Activated CD4-positive, alpha-beta T cell treated with anti-CD3 and anti-CD28 coated beads for 48 hours (primary cell): ENCODE measurements at places on chromosomes 12 and 14.

- DNase-seq: no peak
These were observed 46.9 kb upstream of the CAND1 start for GRCh38 chr12:67222302-67222701.

GRCh38 chr12:24012528-24012927 lies 63.1 kb upstream of the SOX5 start:
- no peak for DNase-seq

DNA sequence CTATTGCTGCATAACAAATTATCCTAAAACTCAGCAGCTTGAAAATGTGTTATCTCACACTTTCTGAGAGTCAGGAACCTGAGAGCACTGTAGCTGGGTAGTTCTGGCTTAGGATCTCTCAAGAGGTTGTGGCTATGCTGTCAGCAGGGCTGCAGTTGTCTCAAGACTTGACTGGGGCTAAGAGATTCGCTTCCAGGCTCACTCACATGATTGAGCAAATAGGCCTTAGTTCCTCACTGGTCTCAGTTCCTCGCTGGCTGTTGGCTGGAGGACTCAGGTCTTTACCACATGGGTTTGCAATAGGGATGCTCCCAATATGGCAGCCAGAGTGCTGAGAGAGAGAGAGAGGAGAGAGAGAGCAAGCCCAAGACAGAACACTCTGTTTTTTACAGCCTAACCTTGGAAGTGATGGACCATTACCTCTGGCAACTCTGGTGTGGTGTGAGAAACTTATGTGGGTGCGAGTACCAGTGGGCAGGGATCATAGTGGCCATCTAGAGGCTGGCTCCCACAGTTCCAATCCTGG lies 15.9 kb upstream of the DHRS2 start:
- no peak for DNase-seq

DNA sequence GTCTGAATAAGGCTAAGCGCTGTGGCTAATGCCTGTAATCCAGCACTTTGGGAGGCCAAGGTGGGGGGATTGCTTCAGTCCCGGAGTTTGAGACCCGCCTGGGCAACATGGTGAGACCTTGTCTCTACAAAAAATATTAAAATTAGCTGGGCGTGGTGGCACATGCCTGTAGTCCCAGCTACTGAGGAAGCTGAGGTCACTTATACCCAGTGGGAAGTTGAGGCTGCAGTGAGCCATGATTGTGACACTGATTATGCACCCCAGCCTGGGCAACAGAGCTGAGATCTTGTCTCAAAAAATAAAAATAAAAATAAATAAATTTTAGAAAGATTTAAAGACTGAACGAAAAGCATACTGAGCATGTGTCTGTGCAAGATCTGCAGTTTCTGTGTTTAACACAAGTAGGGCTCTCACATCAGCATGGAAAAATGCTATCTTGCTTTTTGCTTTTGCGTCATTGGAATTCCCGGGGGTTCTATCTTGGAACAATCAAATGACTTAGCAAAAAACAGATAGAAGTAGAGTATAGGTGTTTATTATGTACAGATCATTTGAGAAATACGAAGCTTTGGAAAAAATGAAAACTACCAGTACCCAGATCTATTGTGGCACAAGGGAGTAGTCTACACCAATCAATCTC lies 161.9 kb downstream of the CAPZA3 start:
- DNase-seq: no peak

GRCh38 chr12:71972441-71973074 lies 33.9 kb downstream of the TPH2 start:
- no peak for DNase-seq

GRCh38 chr12:122352394-122352793 lies 70.1 kb downstream of the CLIP1 start:
- DNase-seq: no peak

DNA sequence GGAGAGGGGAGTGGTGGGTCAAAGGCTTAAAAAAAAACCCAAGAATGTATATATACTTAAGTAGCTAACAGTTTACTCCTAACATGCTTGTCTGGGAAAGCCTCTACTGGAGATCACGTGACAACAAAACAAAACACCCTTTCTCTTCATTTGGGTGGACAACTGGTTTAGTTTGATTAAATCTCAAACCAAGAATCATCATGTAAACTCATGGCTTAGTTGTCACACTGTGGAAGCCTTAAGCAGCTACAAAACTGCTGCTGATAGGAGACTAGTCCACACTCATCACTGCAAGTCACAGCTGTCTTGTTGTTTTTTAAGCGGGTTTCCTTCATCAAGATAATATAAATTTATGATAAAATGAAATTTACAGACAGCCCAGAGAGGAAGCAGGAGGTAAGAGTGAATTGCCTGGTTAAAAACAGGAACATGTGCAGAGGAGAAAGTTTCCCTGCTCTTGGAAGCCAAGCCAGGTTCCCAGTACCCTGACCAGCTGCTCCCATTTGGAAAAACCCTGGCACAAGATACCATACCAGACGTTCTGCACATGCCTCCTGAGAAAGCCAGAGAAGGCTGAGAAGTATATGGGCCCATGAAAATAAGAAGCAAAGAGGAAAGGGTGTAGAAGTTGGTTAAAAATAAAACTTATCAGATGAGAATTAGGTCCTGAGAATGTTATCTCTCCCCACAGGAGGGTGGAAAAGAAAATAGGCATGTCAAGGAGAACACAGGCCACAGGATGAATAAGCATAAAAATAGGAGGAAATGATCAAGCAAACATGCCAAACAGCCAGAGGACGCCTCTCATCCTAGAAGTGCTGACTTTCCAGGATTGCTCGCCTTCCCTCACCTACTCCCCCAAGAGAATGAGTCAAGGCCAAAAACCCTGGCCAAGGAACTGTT lies 34.0 kb downstream of the EGLN3 start:
- DNase-seq: no peak

DNA sequence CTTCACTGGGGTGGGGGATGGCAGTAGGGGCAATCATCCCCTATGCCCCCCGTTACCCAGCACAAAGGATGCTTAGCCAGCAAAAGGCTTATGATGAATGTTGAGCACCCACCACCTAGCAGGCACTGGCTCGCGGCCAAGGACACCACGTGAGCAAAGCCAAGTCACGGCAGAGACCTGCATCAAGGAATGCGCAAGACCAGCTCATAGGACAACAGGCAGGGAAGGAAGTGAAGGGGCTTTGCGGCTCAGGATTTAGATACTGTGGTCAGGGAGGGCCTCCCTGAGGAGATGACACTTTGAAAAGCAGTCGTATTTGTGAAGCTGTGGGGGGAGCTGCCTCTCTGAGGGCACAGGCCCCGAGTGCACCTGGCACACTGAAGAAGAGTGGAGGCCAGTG lies 32.8 kb downstream of the SH2B3 start:
- peak; percentile 64 for DNase-seq

DNA sequence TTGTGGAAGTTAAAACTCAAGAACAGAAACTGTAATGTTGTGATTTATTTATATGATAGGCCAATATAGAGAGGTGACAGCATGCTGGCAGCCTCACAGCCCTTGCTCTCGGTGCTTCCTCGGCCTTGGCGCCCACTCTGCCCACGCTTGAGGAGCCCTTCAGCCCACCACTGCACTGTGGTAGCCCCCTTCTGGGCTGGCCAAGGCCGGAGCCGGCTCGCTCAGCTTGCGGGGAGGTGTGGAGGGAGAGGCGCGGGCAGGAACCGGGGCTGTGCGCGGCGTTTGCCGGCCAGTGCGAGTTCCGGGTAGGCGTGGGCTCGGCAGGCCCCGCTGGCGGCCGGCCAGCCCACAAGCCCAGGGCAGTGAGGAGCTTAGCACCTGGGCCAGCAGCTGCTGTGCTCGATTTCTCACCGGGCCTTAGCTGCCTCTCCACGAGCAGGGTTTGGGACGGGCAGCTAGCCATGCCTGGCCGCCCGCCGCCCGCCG lies 65.8 kb upstream of the SLC8A3 start:
- peak; percentile 13 for DNase-seq

DNA sequence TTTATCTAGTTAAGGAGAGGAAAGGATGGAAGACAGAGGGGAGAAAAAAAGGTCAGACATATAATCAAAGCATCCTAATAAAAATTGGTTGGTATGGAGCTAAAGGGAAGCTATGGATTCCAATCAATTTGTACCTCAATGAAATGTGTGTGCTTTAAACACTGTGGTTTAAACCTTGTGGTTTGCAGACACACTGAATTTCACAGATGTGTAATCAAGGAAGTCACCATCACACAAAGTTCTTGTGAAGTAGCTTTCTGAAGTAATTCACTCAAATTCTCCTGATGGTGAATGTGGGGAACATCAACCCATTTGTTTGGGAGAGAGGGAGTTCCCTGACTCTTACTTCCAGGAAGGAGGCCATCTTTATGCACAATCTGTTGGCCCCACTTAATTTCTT lies 243.3 kb upstream of the KRR1 start:
- no peak for DNase-seq
